ENCODE measurements at places on chromosomes 11 and 22.

DNA sequence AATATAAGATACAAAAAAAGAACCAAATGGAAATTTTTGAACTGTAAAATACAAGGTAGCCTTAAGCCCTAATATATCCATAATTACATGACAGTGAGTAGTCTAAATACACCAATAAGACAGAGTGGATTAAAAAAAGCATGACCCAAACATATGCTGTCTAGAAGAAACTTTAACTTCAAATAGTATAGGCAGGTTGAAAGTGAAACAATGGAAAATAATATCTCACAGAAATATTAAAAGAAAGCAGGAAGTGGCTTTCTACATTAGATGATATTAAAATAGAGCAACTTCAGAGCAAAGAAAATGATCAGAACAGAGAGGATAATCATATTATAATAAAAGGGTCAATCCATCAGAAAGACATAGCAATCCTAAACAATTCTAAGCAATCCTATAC lies 21.8 kb downstream of the DCUN1D5 start:
- no peak for DNase-seq

GRCh38 chr22:38935023-38935422 lies 22.4 kb upstream of the APOBEC3A start:
- DNase-seq: no peak

DNA sequence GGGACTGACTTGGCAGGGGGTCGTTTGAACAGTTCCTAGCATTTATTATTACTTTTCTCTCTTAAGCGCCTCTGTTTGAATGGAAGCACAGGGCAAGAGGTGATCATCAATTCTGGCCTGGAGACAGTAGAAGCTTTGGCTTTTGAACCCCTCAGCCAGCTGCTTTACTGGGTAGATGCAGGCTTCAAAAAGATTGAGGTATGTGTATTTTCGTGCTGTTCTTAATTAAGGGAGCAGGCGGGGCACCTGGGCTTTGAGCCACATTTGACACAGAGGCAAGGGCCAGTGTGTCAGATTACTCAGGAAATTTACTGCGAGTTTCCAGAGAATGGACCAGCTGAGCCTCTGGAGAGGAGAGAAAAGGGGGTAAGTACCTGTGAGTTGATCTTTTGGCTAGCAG lies 102.4 kb upstream of the SORL1-AS1 start:
- no peak for DNase-seq

DNA sequence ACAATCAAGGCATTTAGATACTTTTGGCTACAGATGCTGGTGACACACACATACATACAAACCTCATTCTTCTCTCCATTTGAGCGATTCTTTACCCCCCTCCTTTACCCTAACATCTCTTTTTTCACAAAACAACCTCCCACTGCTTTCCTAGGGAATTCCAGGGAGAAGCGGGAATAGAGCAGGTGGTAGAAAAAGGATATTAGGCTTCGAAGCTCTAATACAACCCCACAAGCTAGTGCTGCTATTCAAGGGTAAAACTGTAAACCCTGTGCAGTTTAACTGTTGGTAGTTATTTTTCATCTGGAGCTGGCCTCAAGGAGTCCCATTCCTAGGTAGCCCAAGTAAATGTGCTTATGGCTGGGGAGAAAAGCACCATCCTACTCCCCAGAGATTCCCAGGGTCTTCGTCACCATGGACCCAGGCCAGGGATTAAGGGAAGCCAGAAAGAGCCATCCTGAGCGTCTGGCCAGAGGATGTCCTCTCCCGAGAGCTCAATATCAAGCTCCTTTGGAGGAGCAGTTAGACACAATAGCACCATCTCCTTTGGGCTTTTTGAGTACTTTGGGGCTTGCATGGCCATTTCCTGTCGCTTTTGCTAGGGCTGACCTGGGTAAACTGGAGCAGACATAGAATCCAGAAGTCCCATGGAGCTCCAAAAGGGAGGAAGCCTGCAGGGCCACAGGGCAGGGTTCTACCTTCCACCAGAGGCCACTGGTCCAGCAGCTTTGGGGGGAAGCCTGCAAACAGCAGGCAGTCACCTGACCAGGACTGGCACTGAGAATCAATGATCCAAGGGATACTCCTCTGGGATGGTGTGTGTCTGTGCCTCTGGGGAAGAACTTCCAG lies 3.1 kb downstream of the MAML2 start:
- DNase-seq: no peak

DNA sequence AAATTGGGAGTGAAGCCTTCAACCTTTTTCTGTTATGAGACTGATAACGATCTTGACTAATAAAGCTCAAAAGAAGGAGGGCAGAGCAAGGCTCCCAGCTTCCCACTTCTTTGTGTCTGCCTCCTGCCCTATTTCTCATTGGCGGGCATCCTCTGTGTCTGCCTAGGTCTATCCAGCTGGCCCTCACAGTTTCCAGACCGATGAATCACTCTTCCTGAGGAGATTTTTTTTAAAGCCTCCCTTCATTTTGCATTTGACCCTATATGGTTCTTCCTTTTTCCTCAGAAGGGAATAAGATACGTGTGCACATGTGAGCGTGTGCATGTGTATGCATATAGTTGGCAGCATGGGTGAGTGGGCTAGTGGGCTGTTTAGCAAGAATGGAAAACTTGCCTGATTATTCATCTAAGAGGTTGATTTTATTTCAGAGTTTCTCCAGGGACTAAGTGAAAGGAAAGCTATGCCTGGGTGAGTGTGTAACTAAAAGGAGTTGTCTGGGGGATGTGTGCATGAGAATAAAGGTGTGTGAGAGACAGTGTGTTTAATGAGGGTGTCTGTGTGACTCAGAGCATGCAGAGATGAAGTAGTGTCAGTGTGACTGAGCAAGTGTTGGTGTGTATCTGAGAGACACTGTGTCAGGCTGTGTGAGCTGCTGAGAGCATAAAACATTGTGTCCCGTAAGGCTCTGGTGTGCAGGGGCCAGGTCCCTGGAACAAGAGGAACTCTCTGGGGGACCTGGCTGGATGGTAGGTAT lies 12.2 kb downstream of the PHLDB1 start:
- DNase-seq: peak; percentile 91

DNA sequence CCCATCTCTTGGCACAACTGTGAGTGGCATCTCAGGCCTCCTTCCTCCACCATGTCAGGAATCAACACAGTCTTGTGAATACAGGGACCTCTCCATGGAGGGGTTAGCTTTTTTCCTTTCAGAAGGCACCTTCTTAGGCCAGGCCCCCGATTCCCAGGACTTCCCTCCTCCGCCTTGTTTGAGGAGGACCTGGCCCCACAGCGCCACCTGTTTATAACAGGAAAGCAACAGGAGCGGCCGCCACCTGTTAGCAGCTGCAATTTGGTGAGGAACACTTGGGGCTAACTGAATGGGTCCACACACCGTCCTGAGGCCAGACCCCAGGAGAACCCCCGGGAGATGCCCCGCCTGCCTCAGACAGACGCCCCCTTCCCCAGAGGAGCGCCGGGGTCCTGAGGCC lies 3.8 kb upstream of the PKP3 start:
- DNase-seq: no peak

- DNase-seq: peak; percentile 94
These were observed 85.0 kb downstream of the INSC start for GRCh38 chr11:15199693-15200092.

DNA sequence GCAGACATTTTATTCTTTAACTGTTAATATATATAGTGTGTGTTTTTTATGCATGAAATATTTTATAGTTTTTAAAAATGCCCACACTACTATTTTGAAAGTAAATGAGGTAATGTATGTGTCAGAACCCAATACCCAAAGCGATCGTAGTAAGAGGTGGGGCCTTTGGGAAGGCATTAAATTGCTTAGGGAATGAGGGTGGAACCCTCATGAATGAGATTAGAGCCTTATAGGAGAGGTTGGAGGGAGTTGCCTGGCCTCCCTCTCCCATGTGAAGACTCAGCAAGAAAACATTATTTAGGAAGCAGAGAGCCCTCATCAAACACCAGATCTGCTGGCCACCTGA lies 11.1 kb downstream of the KLHL35 start:
- no peak for DNase-seq

DNA sequence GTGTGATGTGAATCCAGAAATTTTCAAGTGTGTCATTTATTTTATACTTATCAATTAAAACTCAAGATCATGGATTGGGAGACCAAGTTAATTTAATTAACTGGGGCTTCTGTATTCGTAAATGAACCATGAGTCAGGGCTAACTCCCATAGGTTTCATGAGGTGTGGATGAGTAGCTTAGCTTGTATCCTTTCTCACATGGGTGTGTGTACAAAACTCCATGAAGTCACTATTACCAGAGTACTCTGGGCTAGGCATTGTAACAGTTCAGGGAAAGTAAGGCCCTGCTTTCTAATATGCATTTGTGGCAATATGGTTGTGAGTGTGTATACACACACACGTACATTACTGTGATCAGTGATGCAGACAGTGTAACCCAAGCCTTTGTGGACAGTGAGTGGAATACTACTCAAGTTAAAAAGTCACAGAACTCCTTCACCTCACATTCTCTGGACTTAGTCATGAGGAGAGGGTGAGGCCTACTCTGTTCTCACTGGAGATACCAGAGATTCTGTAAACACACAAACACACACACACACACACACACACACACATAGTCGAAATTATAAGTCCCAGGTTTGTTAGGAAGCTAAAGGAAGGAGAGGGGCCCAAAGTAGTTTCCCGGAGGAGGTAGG lies 3.5 kb downstream of the CNTF start:
- no peak for DNase-seq

DNA sequence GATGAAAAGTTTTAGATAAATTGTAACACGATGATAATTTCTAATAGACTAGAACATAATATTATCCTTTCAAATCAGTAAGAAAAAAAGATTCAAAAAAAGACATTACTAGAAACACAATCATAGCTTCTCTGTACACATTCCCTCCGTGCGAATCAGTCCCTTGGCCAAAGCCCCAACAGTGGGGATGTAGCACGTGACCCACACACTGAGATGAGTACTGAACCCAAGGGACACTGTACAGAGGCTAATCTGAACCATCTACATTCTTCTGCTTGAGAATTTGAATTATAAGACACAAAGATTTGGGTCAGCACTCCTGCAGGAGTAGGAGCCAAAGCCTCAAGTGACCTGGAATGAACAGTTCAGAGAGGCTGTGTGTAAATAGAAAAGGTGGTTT lies 353.7 kb downstream of the INSC start:
- DNase-seq: peak; percentile 36

DNA sequence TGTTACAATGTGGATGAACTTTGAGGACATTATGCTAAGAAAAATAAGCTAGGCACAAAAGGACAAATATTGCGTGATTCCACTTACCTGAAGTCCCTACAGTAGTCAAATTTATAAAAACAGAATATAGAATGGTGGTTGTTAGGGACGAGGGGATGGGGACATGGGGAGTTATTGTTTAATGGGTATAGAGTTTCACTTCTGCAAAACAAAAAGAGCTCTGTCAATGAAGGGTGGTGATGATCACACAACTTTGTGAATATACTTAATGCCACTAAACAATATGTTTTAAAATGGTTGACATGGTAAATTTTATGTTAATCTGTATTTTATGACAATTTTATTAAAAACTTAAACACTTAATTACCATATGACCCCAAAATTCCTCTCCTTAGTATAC lies 26.1 kb downstream of the INTS4 start:
- no peak for DNase-seq

DNA sequence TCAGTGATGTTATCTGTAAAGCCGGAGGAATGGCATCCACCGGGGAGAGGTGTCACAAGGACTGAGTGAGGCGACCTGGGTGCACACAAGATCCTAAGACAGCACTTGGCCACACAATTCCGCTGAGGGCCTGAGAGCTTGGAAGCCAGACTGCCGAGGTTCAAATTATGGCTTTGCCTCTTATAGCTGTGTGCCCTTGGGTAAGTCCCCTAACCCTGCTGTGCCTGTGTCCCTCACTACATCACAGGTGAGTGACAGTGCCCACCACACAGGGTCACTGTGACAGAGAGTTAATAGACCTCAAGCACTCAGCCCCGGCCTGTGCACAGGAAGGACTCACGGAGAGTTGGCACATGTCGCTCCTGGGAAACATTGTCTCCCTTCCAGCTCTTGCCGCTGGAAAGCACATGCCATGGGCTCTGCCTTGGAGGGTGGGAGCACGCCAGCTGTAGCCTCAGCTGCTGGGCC lies 592 bp downstream of the RHOD start:
- peak; percentile 48 for DNase-seq

GRCh38 chr11:315516-315994 lies 1.7 kb downstream of the IFITM1 start:
- DNase-seq: no peak

- no peak for DNase-seq
These were observed 6.9 kb upstream of the ACR start for GRCh38 chr22:50730941-50731661.

DNA sequence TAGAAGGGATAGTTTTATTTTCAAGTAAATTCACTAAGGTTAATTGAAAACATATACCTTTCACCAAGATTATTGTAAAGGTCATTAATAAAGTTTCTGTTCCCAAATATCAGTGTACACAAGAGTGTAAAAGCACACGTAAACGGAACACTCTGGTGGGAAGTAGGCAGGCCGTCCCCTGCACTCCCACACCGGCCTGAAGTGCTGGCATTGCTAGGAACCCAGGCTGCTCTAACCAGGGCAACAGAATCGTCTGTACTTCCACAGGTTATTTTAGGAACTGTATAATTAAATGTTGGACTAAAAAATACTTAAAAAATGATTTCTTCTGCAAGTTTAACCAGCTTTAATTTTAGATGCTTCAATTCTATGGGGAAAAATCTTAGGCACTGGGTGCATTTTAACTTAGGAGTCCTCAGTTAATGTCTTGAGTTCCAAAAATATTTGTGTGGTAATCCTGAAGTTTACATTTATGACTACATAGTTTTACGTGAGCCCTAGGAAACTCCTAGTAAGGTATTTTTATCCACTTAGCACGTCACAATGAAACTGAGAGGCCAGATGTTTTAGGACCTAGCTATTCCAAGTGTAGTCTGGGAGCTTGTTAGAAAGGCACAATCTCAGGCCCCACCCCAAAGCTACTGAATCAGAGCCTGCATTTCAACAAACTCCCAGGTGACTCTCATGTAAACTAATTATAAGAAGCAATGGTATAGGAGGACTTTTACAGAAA lies 31.2 kb downstream of the KMT5B start:
- DNase-seq: no peak

Measured in MG63 (cell line).